HEK293T (cell line): ENCODE measurements at places on chromosomes 5 and 9.

GRCh38 chr5:2223303-2223702 lies 340.6 kb upstream of the IRX4 start:
- no peak for DNase-seq

- no peak for DNase-seq
Measured at GRCh38 chr5:126403876-126404275, 19.3 kb upstream of the GRAMD2B start.

DNA sequence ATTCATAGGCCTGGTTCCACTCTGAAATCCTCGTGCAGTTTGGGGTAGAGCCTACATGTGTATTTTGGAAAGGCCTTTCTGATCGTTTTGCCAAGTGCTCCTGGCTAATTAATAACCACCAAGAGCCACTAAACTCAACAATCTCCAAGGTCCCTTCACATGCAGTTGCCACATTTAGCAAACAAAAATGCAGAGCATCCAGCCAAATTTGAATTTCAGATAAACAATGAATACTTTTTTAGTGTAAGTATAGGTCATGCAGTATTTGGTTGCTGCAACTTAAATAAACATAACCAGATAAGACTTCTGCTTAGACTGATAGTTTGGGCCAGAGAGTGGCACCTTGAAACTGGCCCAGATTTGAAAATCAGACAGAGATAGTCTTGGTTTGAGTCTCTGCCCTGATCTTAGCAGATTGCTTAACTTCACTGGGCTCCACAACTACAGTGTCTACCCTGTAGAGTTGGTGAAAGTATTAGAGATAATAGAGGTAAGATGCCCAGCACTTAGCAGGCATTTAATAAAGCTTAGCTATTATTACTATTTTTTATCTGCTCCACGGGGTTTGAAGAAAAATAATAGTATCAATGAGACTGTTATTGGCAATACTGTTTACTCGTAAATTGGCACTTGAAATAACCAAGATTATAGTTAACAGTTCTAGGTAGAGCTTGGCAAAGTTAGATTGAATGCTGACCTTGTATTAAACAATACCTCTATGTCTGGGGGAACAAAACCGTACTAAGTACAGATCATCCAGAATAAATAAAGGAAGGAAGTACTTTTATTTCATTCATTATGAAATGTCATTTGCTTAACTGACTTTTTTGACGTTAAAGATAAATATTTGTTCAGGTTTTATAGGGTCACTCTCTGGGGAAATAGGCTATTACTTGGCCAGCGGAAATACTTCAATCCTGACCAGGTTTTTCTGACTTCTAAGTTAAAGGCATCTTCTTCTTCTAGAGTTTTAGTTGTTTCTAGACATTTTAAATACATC lies 274.8 kb downstream of the DOCK8 start:
- no peak for DNase-seq

GRCh38 chr9:128917151-128917849 lies 3.5 kb upstream of the PHYHD1 start:
- DNase-seq, result no peak

DNA sequence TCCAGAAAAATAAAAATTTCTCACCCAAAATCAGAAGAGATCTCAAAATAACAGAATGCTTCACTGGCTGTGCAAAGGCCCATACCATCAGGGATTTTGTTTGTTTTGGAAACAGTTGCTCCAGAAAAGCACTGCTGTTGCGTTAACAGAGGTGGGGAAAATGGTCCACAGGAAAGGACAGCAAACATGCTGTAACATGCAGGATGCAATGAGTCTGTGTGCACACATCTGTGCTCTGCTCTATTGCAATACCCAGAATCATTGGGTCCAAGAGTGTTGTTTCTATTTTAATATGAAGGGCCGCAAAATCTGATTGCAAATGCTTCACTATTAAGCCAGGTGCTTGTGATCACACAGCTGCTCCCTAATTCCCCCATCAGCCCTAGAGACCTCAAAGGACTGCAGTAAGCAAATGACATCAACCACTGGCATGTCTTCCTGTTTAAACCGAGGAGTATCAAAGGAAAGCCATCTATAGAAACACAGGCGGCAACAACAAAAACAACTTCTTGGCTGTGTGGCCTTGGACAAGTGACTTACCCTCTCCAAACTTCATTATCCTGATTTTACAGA lies 141.0 kb downstream of the DCP2 start:
- no peak for DNase-seq

DNA sequence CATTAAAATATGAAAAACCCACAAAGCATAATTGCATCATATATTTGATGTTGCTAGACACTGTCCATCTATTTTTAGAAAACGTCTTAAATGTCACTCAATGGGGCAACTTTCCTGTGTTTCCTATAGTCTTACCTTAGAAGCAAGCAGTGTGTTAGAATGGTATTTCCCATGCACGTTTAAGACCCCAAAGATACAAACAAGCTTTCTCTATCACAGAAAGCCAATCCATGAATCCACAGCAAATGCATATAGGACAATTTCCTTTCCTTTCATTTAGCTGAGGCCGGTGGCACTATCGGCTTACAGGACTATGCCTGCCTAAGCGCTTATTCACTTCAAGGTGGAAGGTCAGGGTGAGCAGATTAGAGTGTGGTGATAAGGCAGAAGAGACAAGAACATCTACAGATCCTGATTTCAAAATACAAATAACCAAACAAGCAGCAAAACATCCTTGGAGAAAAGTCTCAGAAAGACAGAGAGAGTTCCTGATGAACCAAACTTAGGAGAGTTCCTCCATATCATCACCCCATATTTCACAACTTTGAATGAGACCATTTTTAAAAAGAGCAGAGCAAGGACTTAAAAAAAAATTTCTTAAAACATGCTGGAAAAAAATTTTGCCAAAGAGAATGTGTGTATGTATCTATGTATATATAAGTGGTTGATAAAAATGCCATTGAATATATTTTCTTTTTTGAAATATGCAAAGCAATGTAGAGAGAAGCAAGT lies 57.2 kb downstream of the MEF2C start:
- DNase-seq, result no peak

- peak; percentile 28 for DNase-seq
Measured at GRCh38 chr9:68507130-68507805, 33.4 kb downstream of the TMEM252 start.

DNA sequence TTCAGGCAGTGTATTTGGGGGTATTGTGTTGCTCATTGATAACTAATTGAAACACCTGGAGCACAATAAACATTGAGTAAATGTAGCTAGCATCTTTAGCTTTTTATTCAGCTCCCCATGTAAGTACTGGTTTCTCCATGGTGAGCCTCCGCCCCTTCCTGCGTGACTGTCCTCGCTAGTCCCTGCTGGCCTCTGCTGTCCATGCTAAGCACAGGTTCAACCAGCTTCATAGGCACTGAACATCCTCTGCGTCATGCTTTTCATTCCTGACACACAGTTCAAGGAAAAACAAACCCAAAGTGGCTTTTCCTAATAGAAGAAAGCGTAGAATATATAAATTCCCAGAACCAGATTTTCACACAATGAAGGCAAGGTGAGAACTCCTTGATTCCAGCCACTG lies 27.3 kb upstream of the DAP start:
- no peak for DNase-seq

DNA sequence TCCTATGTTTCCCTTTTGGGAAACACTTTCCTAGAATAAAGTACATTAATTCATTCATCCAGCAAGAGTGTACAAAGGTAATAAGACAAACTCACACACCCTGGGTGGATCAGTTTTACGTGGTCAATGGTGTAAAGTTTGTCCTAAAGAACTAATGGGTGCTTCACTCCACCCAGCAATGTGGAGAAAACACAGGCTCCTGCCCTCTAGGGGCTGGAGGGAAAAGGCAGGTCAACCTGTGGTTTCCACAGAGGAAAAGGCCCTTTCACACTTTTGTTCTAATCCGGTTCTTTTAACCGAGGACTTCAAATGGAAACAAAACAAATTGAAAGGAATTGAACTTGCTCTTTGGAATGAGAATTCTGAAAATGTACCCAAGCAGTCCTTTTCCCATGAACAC lies 80.9 kb upstream of the SPOCK1 start:
- peak; percentile 14 for DNase-seq

GRCh38 chr9:91986248-91986647 lies 36.2 kb upstream of the ROR2 start:
- no peak for DNase-seq

GRCh38 chr5:6236170-6236793 lies 142.1 kb downstream of the MED10 start:
- DNase-seq, result no peak

DNA sequence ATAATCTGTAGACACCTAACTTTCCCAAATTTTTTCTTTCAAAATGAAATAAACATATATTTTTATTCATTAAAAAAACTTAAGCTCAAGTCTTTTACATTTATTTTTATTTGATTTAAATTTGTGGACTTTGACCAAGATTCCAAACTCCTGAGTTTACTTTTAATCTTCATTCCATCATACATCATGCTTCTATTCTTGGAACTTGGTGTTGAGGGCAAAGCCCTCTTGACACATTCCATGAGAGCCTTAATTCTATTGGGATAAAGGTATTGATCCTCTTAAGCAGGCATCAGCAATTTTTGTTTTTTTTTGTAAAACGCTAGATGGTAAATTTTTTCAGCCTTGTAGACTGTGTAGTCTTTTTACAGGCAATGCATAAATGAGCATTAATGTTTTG lies 53.6 kb downstream of the FBXO4 start:
- no peak for DNase-seq

GRCh38 chr5:126848253-126848652 lies 71.3 kb downstream of the LMNB1 start:
- no peak for DNase-seq

- no peak for DNase-seq
Measured at GRCh38 chr5:150289551-150290390, at the start of gene CAMK2A. Gene CAMK2A, minus strand, starts transcription at chr5:150289773. Its CDS starts 148 bp downstream, at chr5:150289625.

DNA sequence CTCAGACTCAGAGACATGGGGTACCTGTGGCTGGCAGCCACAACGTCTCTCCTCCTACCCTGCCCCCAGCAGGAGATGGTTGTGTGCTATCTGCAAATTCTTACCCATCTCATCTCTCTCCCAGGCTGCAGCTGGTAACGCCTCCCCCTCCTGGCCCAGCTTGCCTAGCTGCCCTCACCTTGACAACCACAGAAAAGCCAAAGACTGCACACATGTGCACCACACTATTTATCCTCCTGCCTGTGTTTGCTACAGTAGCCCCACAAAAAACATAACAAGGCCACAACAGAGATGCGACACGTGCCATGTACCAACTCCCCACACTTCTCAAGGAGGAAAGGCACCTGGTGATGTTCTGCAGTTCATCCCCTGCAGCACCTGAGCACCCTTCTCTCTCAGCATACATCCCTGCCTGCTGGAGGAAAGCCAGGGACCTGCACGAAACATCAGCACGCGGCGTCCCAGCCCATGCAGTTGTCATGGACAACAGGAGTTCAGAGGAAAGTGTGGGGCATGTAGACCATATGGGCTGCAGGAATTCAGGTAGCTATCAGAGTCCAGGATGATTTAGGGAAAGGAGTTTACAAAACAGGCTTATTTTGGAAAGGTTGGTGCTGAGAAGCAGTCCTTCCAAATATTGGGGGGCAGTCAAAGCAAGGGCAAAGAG lies 168.7 kb downstream of the C5orf15 start:
- no peak for DNase-seq

DNA sequence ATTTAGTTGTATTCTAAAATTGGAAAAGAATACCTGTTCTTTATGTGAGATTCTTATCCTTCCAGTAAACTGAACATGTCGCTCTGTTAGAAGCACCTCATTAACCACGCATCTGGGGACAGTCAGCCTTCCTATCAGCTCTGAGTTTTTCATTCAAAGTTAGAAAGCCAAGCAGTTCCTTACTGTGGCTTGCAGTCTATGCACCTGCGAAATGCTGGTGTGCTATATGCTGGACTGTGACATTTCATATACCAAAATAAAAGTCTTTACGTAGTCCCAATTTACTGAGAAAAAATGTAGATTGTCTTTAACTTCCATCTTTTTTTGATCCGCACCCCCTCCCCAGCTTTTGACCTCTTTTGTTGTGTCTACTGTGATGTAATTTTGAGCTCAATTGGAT lies 4.3 kb downstream of the ANP32B start:
- no peak for DNase-seq

GRCh38 chr5:12242950-12243888 lies 339.0 kb upstream of the CTNND2 start:
- no peak for DNase-seq

DNA sequence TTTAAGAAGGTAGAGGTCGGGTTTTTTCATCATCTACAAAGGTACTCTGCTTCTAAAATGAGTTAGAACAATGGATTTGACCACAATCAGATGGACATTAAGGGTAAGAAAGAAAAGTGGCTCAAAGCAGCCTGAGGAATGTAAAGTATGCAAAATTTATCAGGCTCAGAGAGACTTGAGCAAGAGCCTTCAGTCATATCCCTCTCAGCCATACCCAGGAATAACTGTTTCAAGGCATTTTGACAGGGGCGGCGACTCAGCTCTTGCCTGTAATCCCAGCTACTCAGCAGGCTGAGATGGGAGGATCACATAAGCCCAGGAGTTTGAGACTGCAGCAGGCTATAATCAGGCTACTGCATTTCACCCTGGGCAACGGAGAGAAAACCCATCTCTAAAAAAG lies 38.8 kb upstream of the ANXA2R start:
- DNase-seq, result no peak

- DNase-seq, result no peak
Measured at GRCh38 chr9:122258886-122259415, 5.7 kb downstream of the RBM18 start.
